MM.1S (cell line): ENCODE measurements at places on chromosomes 6 and 20.

DNA sequence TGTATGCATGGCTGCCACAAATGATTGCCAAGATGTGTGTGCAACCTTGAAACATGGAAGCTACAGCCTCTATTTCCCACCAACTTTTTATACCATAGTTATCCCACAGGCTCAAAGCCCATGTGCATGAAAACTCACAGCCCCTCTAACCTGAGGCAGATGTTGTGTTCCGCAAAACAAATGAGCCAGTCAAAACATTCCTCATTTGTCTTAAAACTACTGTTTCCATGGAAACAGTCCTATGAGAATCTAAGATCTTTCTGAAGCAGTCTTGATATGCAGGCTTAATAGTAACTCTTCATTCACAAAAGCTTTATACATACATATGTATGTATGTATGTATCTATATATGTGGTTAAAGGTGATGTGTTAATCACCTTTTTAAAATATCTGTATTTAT, 31.2 kb upstream of the MANEA start:
- H3K36me3 ChIP-seq, result no peaks in the 10 kb centered on the region
- H3K27me3 ChIP-seq, result no peaks in the 10 kb centered on the region
- H3K27ac ChIP-seq, result no peak overlapping the region
- DNase-seq, result no peak

DNA sequence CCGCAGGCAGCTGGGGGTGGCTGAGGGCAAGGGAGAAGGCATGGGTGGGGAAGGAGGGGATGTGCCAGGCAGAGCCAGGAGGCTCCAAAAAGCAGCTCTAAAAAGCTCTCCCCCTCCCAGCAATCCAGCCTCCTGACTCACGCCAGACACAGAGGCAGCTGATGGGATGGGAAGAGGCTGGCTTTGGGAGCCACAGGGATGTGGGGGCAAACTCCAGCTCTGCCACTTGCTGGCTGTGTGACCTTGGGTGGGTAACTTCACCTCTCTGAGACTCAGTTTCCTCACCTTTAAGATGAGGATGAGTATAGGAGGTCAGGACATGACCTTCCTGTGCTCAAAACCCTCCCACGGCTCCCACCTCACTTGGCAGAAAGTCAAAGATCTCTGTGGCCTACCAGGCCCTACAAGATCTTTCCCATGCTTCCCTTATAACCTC, 148.9 kb downstream of the CEBPB start:
- H3K27ac ChIP-seq, result peak overlapping the region; percentile 20; the same call in 1 of the 2 replicates
- DNase-seq, result no peak
- peaks cover 56% of the 10 kb centered on the region for H3K27me3 ChIP-seq
- H3K4me1 ChIP-seq, result peaks cover 18% of the 10 kb centered on the region
- H3K4me3 ChIP-seq, result peak overlapping the region; percentile 32
- no peaks in the 10 kb centered on the region for H3K36me3 ChIP-seq

DNA sequence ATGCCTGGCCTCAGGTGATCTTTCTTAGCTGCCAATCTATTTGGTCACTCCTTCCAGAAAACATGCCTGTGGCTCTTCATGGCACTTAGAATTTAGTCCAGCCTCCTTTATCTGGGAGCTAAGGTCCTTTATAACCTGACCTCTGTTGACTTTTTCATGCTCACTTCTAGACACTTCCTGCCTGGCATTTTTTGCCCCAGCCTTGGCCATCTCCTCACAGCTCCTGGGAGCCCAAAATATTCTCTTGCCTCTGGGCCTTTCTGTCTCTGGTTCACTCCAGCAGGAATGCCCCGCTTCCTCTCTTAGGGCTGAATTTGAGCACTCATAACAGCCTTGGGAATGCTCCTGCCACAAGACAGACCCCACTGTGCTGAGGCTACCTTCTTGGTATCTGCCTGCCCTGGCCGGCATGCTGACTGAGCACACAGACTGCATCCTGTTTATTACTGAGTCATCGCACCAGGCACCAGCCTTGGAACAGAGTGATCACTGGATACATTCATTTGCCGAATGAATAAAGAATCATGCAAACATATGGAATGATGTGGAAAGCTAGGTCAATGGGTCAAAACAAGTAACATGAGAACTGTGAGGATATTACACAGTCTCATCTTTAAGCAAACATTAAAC, 5.8 kb upstream of the EEF1E1 start:
- DNase-seq, result no peak
- no peak overlapping the region for H3K4me3 ChIP-seq
- H3K27me3 ChIP-seq, result no peaks in the 10 kb centered on the region
- no peak overlapping the region for H3K27ac ChIP-seq

DNA sequence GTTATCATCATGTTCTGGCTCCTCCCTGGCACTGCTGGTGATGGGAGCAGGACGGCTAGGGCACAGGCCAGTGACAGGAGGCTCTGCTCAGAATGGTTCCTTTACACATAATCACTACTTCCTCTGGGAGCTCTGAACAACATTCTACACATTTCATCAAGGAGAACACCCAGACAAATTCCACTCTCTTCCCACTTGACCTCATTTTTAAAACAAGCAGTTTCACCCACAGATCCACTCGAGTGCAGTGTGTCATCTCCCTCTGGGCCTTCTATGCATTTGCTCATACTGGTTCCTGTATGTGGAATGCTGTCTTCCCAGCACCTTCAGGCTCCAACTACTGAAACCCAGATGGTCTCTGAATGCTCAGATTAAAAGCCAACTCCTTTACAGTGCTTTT, 84.8 kb downstream of the ELOVL5 start:
- DNase-seq, result no peak
- H3K27me3 ChIP-seq, result no peaks in the 10 kb centered on the region
- no peaks in the 10 kb centered on the region for H3K36me3 ChIP-seq
- no peak overlapping the region for H3K27ac ChIP-seq
- no peak overlapping the region for H3K4me3 ChIP-seq

GRCh38 chr6:170155464-170156196, 135.2 kb downstream of the DLL1 start:
- H3K27me3 ChIP-seq, result no peaks in the 10 kb centered on the region
- H3K4me3 ChIP-seq, result no peak overlapping the region
- H3K36me3 ChIP-seq, result no peaks in the 10 kb centered on the region

- no peaks in the 10 kb centered on the region for H3K36me3 ChIP-seq
- no peaks in the 10 kb centered on the region for H3K27me3 ChIP-seq
- peaks cover 10% of the 10 kb centered on the region for H3K4me1 ChIP-seq
- no peak for DNase-seq
Measured at GRCh38 chr20:37381621-37382471, 35.9 kb downstream of the SRC start.

- peaks cover 9% of the 10 kb centered on the region; the same call in 1 of the 2 replicates for H3K27me3 ChIP-seq
- no peaks in the 10 kb centered on the region for H3K4me1 ChIP-seq
- no peak overlapping the region for H3K27ac ChIP-seq
Measured at GRCh38 chr6:32792901-32793435, 23.8 kb downstream of the HLA-DOB start.

- H3K4me3 ChIP-seq, result no peak overlapping the region
- no peak overlapping the region for H3K27ac ChIP-seq
- H3K36me3 ChIP-seq, result no peaks in the 10 kb centered on the region
- no peaks in the 10 kb centered on the region for H3K27me3 ChIP-seq
- H3K4me1 ChIP-seq, result no peaks in the 10 kb centered on the region
Measured at GRCh38 chr6:68679399-68679798, 44.3 kb downstream of the ADGRB3 start.

- no peak overlapping the region for H3K4me3 ChIP-seq
- no peak for DNase-seq
- no peak overlapping the region for H3K27ac ChIP-seq
- no peaks in the 10 kb centered on the region for H3K36me3 ChIP-seq
- no peaks in the 10 kb centered on the region for H3K4me1 ChIP-seq
- peaks cover 95% of the 10 kb centered on the region for H3K27me3 ChIP-seq
Measured at GRCh38 chr20:58571693-58572427, 56.7 kb upstream of the APCDD1L start.

DNA sequence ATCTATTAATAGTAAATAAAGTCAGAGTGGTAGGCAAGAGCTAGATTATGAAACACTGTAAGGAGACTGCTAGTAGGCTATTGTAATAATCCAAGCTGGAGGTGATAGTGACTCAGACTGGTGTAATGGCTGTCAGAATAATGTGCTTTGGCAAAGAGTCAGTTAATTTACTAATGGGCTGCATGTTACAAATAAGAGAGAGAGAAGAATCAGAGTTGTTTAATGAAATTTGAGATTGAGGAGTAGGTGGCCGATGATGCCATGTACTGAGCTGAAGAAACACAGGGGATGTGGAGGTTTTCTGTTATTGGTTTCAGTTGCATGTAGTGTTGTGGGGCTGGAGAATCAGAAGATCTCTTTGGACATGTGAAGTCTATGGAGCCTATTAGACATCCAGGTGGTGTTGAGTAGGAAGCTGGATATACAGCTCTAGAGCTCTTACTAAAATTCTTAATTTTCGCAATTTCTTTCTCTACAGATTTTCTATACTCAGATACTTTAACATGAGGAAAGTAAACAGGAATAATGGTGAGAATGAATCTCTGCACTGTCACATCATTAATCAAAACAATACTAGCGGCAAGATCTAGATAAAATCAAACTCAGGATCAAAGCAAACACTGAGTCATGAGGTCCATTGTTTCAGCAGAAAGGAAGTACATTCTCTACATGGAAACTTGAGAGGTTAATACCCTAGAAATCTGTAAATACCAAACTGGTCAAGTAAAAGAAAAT, 167.7 kb downstream of the SIM1 start:
- no peaks in the 10 kb centered on the region for H3K36me3 ChIP-seq
- no peak overlapping the region for H3K27ac ChIP-seq
- DNase-seq, result no peak
- no peak overlapping the region for H3K4me3 ChIP-seq

DNA sequence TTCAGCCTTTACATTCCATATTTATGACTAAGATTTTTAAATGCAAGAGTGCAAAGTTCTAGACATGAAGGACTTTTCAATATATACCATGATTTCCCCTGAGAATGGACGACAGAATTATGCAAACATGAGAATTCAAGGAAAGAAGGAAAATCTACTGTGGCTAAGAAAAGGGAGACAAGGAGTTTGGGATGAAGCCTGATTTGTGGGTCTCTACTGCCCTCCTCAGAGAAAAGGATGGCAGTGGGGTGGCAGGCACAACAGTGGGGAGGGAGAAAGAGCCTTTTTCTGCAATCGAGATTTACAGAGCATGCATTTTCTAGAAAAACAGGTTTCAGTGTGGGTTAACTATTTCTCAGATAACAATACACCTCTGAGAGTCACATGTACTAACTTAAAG, 466.9 kb upstream of the NRSN1 start:
- H3K27me3 ChIP-seq, result no peaks in the 10 kb centered on the region
- no peaks in the 10 kb centered on the region for H3K36me3 ChIP-seq
- DNase-seq, result no peak

DNA sequence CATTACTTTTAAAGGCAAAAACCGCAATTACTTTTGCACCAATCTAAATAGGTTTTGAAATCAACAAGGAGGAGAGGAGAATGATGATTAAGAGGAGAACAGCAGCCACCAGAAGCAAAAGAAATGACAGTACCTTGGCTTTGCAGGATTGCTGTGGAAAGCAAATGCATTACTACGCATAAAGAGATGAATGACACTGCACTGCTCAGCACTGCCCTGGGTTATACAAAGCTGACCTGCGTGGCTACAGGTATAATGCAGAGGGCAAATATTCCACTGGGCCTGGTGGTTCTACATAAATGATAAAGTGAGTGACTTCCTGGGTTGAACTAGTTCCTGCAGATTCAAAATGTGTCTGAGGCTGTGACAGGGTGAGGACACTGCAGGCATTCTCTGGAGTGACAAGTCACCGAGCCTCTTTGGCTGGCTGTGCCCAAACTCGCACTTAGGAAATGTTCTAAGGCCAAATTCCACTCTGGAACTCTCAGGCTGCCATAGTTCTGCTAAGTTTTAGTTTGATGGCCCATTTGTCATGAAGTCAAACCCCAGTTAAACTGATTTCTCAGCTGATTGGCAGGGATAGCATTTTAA, 78.6 kb downstream of the INSM1 start:
- H3K4me1 ChIP-seq, result no peaks in the 10 kb centered on the region
- H3K27ac ChIP-seq, result no peak overlapping the region
- H3K36me3 ChIP-seq, result no peaks in the 10 kb centered on the region
- no peak for DNase-seq
